ENCODE measurements at places on chromosomes 6 and 20.
A peak's percentile ranks its signal among the peaks of the same experiment; 100 is the strongest.

DNA sequence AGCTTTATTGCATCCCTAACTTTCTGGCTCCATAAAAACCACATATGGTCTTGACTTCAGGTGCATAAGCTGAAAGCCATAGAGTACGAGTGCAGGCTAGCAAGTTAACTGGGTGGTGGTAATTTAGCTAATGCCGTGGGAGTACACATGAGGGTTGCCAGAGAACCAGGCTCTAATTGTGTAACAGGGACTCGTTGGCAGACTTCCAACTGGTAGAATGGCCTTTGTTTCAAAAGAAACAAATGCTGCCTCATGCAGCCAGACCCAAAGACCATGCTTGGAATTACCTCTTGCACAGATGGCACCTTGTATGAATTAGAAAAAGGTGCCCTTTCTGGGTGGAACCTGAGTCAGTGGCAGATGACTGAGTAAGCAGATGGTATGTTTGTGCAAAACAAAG is 73.2 kb downstream of the LY86 start:
- DNase-seq, result peak; percentile 20

DNA sequence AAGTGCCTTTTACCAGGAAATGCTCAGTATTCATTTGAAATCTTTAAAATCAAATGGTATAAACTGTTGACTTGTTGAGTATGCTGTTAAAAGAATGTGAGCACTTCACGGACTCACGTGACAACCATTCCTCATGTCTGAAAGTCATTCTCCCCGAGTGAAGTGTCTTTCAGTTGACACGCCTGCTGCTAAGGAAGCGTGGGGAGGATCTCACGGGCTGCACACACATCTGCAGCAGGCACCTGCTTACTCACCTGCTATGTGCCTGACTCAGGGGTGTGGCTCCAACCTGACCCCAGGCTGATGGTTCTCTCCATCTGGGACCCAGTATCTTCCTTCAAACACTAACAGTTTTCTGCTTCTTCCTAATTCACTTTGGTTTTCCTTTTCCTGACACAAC is 32.7 kb downstream of the WDR27 start:
- no peak for DNase-seq

GRCh38 chr6:81722506-81723223 is 29.8 kb downstream of the TENT5A start:
- no peak for DNase-seq

GRCh38 chr6:42784717-42785498 is 3.1 kb downstream of the BICRAL start:
- DNase-seq, result no peak

DNA sequence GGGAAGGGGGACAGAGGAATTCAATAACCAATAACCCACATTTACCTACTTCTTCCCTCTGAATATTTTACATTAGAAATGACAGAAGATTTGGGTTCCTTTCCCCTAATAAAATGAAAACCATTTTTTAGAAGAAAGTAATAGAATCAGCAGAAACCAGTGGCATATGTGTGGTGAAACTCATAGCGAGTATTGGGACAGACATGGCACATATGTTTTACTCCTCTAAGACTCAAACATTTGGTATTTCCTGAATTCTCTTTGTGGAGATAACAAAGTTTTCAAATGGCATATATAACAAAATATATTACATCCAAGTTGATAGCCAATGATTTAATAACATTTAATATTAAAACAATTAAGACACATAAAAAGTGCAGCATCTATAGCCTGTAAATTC is 12.9 kb upstream of the BEND3 start:
- DNase-seq, result no peak

GRCh38 chr6:28960846-28961500 is 37.2 kb upstream of the TRIM27 start:
- DNase-seq, result no peak

DNA sequence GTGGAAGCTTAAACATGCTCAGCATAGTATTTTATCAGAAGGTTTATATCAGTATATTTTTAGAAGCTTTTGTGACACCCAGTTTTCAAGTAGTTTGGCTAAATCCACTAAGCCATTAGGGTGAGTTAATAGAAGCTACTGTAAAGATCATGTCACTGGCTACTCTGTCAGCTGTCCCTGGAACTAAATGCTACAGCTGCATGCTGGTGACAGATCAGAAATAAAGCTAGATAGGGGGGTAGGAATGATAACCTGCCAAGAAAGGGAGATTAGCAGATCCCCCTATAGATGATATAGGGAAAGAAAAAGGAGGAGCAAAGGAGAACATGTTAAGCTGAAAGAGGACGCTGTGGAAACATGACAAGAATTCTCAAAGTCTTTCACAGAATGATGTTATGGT is 363.2 kb downstream of the QKI start:
- no peak for DNase-seq

DNA sequence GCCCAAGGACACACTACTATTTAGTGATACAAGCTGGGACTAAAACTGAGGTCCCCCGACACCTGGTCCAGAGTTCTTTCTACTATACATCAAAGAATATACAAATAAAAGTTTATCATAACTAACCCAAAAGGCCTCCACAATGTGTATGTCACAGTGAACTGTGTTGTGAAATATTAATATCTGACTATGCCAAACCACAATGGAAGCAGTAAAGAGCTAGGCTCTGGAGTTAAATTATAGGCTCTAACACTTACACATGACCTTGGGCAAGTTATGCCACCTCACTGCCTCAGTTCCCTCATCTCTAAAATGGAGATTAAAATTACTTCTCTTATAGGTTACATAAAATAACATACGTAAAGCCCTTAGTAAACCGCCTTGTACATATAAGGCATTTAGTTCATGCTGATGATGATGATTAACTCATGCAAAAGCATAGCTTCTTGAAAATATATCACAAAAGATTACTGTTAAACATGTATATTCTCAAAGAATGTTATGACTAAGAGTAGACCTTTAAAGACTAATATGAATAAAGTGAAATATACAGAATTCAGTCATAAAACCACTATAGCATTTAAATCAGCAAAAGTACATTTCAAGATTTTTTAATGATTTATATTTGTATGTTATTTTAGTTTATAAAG is 5.7 kb downstream of the SUPT3H start:
- DNase-seq, result no peak

DNA sequence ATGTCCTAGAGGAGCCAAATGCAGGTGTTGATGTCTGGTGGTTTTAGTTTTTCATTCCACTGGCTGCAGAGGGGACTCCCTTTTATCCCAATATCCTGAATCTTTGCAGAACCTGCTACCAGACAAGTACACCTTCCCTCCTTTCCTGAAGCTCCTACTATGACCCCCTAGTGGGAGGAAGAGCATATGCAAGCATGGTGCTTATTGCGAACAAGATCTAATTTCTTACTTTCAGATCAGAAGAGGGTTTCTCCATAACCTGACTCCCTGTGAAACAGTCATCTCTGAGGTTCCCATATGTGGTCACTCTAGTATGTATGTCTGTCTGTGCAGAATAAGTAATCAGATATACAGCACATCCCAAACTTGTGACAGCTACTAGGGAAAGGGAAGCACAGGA is 277.2 kb downstream of the ARHGAP18 start:
- no peak for DNase-seq

GRCh38 chr6:55239099-55239498 is 64.8 kb downstream of the HCRTR2 start:
- no peak for DNase-seq

DNA sequence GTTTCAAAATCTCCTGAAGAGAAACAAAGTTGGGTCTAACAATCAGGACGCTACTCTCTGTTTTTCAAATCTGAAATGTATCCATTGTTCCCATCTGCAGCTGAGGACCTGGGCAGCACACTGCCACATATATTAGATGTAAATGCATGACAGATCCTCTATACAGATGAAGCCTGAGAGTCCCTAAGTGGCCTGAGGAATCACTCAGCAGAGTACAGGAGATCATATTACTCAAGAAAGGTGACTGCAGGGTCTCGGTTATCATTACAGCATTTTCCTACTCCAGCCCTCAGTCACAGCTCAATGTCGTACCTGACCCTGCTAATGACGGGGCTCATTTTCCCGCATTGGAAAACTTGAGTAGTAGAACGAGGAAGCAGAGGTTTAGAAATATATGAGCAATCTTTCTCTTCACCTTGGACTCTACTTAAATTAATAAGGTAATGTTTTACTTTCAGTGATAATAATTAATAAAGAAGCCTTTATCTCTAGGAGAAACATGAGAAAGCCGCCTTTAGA is 256.2 kb upstream of the IRAK1BP1 start:
- DNase-seq, result no peak

DNA sequence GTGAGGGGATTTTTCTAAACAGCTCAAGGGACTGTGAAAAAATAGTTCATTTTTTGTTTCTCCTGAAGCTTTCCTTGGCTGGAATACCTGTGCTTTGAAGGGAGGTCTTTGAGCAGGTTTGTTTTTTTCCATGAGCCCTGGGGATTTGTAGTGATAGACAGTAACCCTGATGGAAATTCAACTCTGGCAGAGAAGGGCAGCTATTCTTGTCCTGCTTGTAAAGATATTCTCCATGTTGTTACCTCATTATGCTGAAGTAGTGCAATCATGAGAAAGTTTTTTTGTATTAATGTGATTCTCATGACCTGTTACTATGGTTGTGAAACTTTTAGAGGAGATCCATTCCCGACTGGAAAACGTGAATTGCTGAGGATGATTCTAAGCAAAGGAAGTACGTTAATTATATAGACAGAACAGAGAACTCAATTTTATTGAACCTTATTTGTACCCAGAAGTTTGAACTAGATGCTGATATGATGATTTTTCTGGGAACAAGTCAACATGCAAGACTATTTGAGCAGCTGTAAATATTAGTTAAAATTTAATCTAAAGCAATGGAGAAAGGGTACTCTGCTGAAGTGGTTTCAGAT is 12.5 kb downstream of the UTRN start:
- DNase-seq, result no peak

GRCh38 chr20:17565169-17565845 is 4.6 kb upstream of the DSTN start:
- DNase-seq, result no peak

GRCh38 chr20:48766961-48767960 is 60.5 kb downstream of the PREX1 start:
- no peak for DNase-seq

- DNase-seq, result no peak
Measured at GRCh38 chr6:131062241-131063027, 611 bp downstream of the EPB41L2 start.

DNA sequence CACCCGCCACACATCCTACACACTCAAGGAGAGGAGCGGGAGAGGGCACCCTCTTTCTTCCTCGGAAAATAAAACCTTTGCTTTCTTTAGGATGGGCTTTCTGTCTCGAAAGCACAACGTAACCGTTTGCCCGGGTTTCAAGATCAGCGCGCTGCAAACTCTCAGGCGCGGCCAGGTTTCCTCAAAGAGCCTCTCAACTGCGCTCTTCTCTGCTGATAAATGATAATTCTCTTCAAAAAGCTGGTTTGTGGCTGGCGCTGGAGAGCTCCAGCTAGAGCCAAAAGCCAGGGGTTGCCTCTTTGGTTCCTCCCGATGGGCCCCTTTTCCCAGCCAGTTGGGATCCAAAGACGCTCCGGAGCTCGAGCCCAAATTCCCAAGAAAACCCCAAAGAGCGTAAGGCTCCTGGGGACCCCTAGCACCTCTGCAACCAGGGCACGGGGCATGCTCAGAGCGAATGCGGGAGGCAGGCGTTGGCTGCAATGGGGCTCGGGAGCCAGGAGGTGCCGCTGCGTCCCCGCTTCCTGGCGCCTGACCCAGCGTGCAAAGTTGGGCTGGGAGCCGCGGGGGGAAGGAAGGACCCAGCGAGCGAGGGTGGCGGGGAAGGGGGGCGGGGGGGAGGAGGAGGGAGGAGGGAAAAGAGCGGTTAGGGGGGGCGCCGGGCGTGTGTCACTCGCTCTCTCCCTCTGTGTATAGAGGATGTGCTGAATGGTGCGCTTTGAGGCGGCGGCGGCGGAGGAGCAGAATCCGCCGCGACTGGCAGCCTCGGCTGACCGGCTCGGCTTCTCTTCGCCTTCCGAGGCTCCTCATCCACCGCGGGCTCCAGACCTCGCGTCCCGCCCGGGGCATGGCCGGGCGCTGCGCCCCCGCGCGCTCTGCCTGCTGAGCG is at the start of gene PLCB1:
TSS of gene PLCB1 (plus strand) at position 669 of the 886 bp plus-strand sequence. CDS start 386 bp downstream, outside the sequence.
- peak; percentile 68 for DNase-seq

Data from fibroblast of the conjunctiva (primary cell).